Activated CD4-positive, alpha-beta T cell treated with anti-CD3 and anti-CD28 coated beads, Interleukin-2, amount 50 U/mL, for 1 hour (primary cell): ENCODE measurements at places on chromosomes 11 and 22.

DNA sequence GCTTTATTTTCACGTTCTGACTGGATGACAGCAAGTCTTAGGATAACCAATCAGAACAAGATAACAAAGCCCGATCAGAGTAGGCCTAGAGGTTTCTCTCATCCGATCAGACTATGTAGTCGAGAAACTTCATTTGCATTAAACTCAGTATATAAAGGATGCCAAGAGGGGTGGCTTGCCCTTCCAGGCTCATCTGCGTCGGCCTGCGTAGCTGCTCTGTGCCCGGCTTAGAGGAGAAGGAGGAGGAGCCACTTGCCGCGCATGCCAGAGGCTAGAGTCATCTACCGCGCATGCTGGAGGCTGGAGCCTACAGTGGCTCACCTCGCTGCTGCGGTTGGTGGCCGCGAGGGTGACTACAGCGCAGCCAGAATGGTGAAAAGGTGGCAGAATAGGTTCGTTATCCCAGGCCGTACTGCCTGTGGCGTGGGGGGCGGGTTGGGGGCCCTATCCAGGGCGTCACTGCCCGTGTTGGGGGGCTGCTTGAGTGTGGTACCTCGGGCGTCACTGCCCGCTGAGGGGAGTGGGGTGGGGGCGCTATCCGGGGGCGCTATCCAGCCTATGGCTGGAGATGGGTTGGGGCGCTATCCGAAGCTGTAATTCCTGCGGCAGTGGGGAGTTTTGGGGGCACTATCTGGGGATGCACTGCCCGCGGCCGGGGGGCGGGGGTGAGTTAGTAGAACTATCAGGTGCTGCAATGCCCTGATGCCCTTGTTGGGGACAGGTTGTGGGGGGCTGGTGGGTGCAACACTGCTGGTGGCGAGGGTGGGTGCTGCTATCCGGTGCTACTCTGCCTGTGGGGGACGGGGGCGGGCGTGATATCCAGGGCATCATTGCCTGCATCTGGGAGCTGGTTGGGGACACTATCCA, at the start of gene RFPL2:
TSS of gene RFPL2 (minus strand) at position 218 of the 867 bp plus-strand sequence. CDS start 2,622 bp downstream, outside the sequence.
- no peak for DNase-seq

DNA sequence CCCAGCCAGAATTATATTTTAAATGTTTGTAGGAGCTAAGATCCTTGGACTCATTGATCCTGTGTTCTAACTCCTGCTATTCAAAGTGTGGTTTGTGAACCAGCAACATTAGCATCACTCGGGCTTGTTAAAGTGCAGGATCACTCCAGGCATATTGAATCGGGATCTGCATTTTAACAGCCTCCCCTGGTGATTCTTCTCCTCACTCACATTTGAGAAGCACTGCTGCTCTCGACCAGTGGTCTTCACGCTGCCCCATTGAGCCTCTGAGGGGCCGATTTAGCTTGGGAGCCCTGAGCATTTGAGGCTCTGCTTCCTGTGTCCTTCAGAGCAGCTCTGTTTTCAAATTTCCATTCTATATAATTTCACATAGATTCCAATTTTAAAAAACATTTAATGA, 10.9 kb downstream of the MADD start:
- DNase-seq, result no peak

- no peak for DNase-seq
These were observed 84.3 kb downstream of the PHF21A start for GRCh38 chr11:46036969-46037368.

DNA sequence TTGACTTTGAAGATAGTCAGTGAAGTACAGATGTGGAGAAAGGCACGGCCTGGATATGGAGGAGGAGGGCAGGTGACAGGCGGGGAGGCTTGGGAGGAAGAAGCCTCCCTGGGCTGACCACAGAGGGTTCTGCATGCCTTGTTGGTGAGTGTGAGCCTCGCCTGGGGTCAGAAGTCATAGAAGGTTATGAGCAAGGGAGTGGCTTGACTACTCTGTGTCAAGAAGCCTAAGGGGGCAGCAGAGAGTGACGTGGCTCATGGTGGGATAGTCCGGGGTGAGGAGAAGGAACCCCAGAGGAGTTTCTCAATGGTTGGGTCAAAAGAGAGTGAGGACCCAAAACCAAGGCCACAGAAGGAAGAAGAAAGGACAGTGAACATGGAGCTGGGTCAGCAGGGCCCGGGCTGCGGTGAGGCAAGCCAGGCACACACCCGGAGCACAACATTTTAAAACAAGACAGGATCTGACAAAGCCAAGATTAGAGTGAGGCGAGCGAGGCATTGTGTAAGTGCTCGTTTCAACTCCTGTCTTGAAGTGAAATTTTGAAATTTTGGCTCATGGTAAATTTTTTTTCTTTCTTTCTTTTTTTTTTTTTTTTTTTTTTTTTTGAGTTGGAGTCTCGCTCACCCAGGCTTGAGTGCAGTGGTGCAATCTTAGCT, 31.9 kb downstream of the PDGFB start:
- no peak for DNase-seq

GRCh38 chr11:22670830-22671229, 4.4 kb downstream of the GAS2 start:
- no peak for DNase-seq

DNA sequence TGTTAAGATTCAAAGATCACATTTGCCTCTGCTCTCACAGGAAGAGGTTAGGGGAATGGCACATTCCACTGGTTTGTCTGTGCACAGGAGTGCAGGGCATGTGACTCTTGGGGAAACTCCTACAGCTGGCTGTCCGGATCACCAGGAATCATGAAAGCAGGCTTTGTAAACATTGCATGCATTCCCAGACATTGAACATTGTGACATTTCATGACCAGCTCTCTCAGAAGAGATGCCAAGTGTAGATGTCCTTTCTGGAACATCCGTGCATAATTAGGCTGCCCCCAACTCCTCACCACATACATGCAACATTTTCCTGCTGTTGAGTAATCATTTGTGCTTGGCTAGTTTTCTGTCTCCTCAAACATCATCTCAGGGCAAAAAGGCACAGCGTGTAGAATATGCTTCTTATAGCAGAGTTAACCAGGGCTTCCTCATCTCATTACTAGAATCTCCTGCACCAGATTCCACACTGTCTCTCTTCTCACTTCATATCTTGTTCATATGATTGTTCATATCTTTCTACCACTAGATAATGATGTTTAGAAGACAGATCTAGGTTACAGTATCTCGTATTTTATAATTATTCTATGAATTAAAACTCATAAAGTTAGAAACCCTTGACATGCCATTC, 694.7 kb downstream of the NTM start:
- no peak for DNase-seq

DNA sequence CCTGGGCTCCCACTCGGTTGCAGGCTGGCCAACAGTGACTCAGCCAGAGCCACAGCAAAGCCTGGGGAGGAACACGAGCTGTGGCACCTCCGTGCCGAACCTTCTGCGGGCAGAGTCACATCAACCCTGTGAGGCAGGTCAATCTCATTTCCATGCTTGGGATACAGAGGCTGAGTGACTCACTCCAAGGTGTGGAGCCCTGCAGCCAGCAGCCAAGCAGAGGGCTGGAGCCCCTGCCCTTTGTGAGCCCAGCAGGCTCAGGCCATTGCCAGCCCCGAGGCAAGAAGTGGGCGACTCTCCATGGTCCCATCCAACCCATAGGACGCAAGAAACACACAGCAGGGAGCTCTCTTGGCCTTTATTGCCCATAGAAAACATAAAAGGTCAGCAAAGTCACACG, 21.4 kb downstream of the CSNK1E start:
- DNase-seq, result no peak

- DNase-seq, result no peak
These were observed 21.1 kb downstream of the LRRC10B start for GRCh38 chr11:61529537-61530225.

GRCh38 chr11:21173476-21173875, 504.1 kb downstream of the NELL1 start:
- no peak for DNase-seq

GRCh38 chr22:38881464-38881871, 9.5 kb upstream of the CBX6 start:
- DNase-seq, result no peak

- no peak for DNase-seq
These were observed 111.6 kb upstream of the BMAL1 start for GRCh38 chr11:13166036-13166435.

- no peak for DNase-seq
These were observed 46.2 kb downstream of the BLID start for GRCh38 chr11:122069707-122070360.

- DNase-seq, result no peak
These were observed 2.0 kb upstream of the SBF1 start for GRCh38 chr22:50476868-50477267.
